RPMI7951 (cell line): ENCODE measurements at places on chromosomes 3 and 15. TPM values are rescaled to one million over a fixed set of nuclear protein-coding genes. Genes with fewer than 3 reads are reported as not detected.

The CSPG4 gene
- total RNA-seq: 31.4 and 52.5 TPM in 2 replicates

DNA sequence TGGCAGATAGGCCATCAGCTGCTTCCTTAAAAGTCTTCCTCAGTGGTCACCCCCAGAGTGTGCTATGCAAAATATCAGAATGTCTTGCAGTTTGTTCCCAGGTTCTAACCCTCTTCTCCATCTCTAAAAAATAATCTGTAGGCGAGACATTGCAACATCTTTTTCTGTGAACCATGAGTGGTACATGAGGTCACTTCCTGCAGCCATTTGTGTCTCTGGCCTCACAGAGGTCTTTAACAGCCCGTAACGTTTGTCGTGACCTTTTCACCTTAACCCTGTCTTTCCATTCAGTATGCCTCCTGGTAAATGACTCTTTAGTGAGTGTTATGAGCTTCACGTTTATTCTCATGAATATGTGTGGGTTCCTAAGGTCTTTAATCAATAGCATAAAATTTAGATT, 145.4 kb downstream of the KLHL25 start:
- DNase-seq: peak; percentile 77

DNA sequence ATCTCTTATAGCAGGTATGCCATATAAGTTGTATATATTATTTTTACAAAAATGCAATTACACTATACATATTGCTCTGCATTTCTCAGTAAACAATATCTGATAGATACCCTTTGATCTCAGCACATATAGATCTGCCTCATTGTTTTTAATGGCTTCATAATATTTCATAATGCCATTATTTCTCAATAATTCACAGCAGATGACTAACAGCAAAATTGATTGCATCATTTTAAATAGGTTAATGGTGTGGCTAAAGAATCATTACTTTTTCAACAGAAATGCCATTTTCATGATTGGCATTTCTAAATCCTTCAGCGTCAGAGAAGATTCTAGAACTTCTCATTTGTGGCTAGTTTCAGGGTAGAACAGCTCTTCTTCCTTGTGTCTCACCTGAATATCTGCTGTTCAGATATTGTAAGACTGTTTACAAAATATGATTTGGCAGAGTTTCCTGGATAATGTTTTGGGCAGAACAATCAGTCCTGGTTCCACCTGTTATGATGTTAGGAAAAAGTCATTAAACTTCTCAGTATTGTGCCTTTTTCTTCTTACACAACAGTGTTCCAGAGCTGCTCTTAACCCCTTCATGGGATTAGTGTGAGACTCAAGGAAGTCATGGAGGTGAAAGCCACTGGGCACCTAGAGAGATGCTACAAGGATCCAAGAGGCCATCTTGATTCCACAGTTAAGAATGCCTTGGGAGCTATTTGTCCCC, 397.6 kb upstream of the THBS1 start:
- DNase-seq: no peak

GRCh38 chr3:101730839-101731238, 6.4 kb downstream of the CEP97 start:
- DNase-seq: no peak
